GM06990 (cell line): ENCODE measurements at places on chromosomes 1 and 21.
A peak's percentile ranks its signal among the peaks of the same experiment; 100 is the strongest.

DNA sequence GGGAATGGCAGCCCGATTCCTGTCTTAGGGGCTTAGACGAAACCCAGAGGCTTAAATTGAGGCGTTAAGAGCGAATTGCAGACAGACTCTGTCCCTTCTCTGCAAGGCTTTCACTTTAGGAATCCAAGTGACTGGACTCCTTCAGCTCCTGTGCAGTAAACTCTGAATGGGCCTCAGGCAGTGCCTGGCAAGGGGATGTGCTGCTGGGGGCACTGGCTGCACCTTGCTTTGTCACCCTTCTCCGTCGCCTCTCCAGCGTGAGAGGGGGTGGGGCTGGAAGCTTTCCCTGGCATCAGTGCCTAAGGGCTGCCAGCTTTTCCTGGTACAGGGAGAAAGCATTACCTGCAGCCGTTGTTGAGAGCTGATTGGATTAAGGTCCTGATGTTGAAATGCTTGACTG, 39.9 kb upstream of the NFASC start:
- DNase-seq, result no peak

DNA sequence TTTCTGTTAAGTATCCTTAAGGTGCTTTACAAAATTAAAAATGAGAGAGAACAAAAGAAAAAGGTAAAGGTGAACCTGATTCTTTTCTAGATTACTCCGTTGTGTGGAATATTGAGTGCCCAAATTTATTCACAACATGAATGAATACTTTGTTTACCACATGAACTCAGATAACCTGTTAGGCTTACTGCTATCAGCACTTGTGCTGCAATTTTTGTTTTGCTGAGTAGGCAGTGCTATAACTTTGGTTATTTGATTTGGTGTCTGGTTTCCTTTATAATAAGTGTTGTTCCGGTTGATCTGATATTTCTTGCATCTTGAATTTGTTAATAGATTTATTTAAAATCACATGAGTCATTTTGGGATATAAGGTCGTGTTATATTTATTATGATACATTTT, 195.9 kb downstream of the NEGR1 start:
- no peak for DNase-seq

DNA sequence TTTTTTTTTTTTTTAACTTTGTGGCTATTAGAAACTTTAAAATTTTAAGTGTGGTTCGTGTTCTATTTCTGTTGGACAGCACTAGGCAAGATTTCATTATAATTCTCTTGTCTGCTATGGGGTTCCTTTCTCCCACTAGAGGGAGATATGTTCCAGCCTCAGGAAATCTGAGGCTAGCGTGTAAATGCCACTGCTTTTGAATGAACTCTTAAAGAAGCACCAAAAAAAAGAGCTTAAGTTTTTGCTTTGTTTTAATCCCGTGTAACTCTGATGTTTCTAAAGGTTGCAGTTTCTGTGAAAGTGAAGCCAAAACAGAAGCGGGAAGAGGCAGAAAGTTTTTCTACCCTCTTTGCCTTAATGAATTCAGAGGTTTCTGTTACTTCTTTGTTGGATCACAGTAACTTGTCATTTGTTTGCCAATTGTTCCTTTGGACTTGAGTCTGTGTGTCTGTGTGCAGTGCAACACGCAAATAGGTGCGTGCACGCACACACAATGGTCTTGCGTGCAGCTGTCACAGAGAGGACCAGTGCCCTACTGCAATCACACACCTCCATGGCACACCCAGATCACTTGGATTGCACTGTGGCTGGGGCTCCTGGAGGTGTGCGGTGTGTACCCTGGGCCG, 32.3 kb downstream of the HHAT start:
- DNase-seq, result no peak

DNA sequence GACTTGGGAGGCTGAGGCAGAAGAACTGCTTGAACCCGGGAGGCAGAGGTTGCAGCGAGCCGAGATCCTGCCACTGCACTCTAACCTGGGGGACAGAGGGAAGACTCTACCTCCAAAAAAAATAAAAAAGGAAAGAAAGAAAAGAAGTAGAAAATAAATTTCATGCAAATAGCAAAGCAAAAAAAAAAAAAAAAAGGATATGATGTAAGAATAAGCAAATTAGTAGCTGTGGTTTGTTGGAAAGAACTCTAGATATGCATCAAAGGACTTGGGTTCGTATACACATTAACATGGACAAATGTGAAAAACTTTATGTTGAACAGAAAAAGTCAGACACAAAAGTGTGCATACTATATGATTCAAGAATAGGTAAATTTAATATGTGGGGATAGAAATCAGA, 11.9 kb downstream of the WASF2 start:
- DNase-seq, result peak; percentile 52

DNA sequence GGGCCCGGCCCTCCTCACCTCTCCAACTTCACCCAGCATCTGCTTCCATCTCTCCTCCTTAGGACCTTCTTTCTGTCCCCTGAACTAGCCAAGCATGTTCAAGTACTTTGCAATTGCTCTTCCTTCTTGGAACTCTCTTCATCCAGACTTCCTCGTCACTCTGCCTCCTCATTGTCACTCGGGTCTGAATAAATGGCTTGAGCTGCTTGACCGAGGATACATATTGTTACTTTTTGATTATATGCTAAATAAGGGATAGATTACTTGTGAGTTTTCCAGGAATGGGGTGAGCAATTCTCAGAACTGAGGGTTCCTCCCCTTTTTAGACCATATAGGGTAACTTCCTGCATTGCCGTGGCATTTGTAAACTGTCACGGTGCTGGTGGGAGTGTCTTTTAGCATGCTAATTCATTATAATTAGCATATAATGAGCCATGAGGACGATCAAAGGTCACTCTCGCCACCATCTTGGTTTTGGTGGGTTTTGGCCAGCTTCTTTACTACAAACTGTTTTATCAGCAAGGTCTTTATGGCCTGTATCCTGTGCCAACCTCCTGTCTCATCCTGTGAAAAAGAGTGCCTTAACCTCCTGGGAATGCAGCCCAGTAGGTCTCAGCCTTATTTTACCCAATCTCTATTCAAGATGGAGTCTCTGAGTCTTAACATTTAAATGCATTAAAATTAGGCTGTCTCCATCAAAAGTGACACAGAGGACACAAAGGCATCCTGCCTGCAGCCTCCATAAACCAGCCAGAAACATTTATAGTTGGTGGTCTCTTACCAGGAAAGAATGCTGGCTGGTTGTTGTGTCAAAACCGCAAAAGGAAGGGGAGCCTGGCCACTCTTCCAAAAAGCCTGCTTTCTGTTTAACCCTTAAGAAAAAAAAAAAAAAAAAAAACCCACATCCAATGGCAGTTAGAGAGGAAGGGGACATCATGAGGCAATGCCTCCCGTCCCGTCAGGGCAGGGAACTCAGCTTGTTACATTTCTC, 179.3 kb downstream of the KAZN start:
- no peak for DNase-seq
